ENCODE measurements at places on chromosomes 12 and 14.

DNA sequence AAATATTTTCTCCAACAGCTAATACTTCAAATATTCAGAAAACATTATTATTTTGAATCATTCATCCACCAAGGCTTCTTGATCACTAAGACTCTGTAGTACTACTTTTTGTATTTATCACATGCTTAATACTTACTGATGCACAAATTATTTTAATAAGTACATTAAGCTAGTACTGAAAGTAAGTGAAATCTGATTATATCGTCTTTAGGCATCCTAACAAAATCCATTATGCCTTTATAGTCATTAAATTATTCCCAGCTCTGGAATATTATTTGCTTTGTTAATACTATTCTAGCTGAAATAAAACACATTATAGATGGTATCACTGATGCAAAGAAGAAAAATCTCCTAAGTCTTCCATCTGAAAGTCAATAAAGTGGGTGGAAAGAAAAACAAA lies 75.1 kb upstream of the TTC7B start:
- no peak for DNase-seq

- no peak for DNase-seq
These were observed 65.1 kb downstream of the FBXW8 start for GRCh38 chr12:116975779-116976393.

DNA sequence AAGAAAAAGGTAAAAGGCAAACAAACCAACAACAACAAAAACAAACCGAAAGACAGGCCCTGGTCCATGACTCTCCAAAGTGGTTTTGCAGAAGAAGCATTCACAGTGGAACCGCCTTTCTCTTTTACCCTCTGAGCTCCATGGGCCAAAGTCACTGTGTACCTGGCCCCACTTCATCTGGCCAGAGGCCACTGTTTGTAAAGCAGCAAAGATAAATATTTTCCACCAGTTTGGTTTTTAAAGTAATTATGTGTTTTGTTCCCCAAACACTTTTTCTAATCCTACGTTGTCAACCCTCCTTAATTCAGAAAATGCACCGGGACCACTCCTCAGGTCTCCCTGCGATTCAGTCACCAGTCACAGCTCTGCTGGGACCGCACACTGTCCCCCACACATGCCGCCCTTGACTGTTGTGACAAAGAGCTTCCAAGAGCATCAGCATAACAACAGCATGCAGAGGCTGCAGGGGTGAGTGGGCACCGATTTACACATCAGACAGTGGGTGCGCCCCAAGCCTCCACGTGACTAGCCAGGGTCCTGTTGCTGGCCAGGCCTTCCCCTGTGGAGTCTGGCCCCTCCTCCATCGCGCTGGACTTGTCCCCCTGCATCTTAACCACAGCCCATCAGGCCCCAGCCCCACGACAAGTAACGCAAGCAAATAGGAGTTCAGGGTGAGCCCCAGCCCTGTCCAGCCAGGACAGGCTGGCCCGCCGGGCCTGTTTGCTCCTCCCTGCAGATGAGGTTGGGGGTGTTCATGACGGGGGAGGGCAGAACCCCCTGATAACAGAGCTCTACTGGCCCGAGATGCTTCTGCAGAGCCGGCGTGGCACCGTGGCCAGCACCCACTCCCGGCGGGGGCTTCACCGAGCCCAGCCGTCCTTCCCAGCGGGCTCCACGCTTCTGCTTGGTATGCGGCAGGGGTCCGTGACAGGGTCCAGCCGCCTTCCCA lies 65.2 kb upstream of the DIO3 start:
- no peak for DNase-seq

- peak; percentile 69 for DNase-seq
These were observed 657 bp downstream of the PEBP1 start for GRCh38 chr12:118136559-118137003.

DNA sequence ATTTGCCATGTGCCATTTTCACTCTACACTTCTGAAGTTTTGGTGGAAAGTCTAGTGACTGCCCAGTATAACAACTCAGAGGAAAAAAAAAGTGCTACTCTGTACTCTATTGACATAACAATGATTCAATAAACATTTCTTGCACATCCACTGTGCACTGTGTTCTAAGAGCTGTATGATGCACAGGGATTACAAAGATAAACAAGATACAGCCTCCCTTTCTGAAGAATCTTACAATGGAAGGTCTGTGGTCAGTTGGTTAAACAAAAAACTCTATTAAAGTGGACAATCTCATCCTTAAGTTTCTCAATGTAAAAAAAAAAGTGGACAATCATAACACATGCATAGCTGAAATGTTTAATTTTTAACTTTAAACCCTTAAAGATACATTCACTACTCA lies 105.7 kb upstream of the RASSF8 start:
- DNase-seq, result no peak

DNA sequence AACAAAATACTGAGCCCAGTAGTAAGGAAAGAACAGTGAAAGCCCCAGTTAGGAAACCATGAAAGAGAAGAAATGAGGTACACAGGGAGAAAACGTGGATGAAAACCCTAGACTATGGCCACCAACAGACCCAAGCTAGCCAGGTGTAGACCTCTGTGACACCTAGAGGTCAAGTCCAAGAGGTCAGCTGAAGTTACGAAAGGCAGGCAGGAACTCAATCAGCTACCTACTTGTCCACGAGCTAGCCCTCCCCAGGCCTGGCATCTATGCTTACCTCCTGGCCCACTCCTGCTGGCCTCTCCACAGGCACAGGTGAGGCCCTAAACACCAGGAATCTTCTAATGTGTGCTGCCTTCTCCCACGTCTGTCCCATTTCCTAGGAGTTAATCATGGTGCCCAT lies 48.7 kb downstream of the DPF3 start:
- no peak for DNase-seq

GRCh38 chr12:72863671-72864070 lies 591.5 kb downstream of the TRHDE start:
- no peak for DNase-seq

All from GM10248 (cell line).